AG20443 (cell line): ENCODE measurements at places on chromosomes 1 and 21.

DNA sequence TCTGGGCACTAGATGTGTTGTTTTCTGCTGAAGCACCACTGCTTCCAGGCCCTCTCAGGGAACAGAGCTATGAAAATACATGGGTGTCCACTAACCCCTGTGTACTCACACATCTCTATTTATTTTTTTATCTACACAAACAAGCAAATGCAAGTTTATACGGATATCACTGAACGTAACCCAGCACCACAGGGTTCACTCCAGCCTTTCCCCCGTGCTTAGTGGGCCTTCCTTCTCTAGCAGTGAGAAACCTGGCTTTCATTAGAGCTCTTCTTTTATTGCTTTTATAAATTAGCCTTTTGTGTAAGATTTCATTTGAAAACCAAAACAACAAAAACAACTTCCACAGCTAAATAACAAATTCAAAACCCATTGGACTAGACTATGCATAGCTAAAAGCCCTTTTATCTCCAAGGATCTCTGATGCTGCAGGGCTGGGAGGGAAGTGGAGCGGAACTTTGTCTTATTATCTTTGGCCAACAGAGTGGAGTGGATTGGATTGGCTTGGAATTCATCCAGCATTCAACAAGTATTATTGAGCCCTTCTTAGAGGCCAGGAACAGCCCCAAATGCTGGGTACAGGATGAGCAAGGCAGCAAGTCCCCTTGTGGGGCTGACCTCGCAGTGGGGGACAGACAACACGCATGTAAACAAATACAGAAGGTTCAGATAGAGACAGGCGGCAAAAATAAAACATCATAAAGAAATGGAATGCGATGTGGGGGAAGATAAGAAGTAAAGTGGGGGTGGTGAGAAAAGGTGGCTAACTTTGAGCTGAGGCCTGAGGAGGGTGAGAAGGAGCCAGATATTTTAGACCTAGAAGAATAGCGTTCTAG, 371.8 kb upstream of the POU3F1 start:
- no peak for DNase-seq

DNA sequence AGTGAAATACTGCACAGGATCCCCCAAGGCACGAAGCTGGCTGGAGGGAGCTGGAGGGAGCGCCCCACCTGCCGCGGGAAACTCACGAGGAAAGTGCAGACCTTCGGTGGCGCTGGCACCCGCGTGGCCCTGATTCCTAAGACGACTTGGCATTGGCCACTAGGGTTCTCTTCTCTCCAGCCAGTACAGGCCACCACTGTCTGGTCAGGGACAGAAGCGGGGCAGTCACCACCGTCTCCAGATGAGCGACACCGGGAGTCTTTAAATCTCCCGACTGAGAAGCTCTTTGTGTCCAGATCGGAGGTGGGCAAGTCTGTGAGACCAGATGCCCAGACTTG, 19.2 kb upstream of the CHIA start:
- DNase-seq, result no peak

GRCh38 chr21:46500224-46500861, 41.7 kb downstream of the DIP2A start:
- peak; percentile 25 for DNase-seq

GRCh38 chr1:102942324-102942723, 166.0 kb downstream of the COL11A1 start:
- no peak for DNase-seq

DNA sequence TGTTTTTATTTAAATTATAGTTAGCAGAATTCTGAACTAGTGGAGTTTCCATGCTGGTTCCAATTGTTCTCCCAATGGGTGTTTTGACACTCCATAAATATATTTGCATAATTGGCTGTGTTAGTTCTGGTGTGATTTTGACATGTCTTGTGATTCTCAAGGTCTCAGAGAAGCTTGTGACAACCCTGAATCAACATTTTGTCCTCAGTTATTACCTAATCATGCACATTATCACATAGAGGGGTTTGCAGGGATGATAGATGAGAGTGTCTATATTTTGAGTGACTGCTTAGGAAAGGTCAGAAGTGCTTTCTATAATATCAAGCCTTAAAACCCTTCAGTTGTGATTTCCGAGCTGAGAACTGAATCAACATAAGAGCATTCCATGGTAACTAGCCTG, 11.5 kb upstream of the KCNK2 start:
- DNase-seq, result no peak

DNA sequence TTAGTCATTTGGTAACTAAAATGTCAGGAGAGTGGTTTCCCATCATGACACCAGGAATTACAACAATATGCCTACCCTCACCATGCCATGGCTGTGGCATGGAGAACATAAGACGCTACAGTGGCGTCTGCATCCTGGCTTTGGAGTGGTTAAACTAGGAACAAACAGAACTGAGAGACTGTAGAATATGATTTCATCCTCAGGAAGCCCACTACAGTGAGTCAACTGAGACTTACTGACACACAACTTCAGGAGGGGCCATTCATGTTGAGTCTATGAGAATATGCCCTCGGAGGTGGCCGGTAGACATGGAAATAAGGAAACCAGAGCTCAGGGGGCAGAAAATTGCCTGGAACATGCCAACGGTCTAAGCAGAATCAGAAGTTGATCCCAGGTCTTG, 5.9 kb upstream of the BACE2 start:
- no peak for DNase-seq

DNA sequence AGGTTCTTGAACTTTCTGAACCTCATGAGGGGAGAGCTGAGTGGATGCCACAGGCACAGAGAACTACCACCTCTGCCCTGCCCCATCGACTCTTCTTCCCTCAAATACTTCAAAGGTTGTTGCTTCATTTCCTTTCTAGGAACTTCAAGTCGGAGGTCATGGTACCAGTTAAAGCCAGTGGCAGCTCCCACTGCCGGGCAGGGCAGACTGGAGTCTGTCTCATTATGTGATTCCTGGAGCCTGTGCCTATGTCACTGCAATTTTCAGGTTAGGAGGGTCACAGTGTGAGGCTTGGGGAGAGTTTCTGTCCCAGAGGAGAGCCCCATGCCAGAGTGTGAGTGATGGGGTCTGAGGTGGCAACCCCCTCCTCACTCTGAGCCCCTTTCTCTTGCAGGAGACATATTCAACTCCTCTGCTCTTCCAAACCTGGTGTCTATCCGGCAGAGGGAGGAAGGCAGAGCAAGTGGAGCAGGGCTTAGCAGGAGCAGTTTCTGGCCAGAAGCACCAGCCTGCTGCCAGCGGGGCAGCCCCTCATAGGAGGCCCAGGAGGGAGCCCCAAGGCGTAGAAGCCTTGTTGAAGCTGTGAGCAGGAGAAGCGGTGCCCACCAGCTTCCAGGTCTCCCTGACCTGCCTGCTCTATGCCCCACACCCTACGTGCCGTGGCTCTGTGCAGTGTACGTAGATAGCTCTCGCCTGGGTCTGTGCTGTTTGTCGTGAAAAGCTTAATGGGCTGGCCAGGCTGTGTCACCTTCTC, 29.3 kb downstream of the CAMK1G start:
- no peak for DNase-seq

DNA sequence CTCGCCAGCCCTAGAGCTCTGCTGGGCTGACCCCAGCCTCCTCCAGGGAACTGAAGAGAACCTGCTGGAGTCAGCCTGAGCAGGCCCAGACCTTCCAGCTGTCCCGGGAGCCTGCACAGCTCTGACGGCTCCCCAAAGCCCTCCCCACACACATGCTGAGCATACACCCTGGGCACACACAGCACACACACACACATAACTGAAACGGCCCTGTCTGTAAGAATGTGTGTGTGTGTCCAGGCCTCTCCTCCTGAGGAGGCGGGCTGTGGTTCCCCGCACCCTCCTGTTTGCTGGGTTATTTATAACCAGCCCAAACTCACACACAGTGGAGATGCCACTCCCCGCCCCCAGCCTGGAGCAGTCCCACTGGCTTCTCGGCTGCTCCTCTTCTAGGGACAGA, 20.2 kb downstream of the SDC3 start:
- DNase-seq, result peak; percentile 93

DNA sequence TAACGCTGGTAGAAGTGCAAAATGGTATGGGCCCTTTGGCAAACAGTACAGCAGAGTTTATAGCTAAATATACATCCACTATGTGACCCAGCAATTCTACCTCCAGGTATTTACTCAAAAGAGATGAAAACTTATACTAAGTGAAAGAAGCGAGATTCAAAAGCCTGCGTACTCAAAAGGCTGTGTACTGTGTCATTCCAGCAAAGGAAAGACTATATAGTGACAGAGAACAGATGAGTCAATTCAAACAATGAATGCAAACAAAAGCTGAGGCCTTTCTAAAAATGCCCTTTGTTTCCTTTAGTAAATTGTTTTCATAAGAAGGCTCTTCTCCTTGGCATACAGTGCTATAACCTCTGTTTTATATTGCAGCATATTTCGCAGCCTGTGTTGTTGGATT, 268.8 kb upstream of the CSF3R start:
- DNase-seq, result no peak

DNA sequence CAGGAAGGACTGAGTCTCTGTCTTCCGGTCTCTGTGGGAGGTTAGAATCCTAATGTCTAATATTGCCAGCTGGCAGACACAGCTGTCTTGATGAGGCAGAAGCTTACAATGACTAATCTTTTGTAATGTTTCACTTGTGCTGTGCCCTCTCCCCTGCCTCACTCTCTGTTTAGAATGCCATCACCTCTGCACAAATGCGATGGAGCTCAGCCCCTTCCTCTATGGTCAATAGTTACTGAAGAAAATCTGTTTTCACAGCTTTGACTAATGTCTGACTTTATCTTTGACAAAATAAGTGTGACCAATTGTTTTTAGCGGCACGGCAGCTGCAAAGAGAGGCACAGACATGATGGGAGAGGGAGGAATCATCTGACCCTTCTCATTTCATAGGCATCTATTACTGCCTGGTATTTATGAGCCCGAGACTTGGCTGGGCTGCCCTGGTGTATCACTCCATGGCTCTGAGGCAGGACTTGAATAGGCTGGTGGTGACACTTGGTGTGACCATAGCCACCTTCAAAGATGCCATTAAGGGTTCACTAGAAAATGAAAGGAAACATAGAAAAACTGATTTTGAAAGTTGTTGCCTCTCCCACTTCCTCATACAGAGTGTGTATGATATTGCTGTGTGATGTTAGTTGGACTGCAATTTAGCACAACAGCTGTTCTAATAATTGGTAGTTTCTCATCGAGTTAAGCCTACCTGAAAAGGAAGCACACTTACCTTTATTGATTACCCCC, 163.2 kb upstream of the NBPF11 start:
- DNase-seq, result no peak

DNA sequence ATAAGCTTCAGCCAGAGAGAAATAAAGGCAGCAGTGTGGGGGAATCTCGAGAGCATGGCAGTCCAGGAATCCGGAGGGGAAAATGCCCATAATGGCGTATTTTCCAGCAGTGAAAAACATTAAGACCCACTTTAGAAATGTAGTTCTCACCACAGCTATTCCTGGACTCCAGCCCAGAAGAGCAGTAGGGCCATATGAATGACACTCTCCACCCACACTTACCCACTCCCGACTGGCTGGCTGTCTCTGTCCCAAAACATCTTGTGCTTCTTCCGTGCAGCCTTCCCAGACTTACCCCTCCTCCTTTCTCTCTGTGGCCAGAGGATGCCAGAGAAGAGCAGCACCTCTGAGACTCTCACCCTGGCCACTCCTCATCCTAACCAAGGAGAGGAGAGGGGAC, 56.4 kb downstream of the TRABD2B start:
- peak; percentile 43 for DNase-seq

DNA sequence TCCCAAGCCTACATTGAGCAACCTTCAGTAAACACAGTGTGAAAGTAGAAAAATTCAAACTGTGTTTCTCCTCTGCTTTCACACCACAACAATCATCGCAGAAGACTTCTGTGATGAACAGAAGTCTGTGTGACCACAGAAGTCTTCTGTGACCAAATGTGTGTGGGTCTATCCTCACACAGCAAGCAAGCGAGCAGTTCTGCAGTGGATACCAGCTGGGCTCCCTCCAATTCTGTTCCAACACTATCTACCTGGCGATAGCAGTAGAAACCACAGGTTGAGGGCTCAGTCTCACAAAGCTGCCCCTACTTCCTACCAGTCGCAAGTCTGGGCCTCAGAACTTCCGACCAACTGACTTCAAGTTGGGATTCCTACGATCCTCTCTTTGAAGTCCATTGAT, 21.0 kb upstream of the RAP1A start:
- DNase-seq, result no peak

DNA sequence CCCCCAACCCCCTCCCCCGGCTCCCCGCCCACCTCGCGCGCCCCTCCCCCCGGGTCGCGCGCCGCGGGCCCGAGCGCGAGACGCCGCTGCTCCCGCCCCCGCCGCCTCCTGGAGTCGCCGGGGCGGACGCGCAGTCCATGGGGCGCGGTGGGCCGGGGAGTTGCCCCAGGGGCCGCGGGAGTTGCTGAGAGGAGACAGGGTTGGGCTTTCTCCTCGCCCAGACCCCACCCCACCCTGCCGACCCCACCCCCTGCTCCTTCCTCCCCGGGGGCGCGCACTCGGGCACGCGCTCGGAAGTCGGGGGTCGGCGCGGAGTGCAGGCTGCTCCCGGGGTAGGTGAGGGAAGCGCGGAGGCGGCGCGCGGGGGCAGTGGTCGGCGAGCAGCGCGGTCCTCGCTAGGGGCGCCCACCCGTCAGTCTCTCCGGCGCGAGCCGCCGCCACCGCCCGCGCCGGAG, at the start of gene LAMC1:
LAMC1 (plus strand) TSS at position 275 of the 455 bp plus-strand sequence. CDS start 297 bp downstream, outside the sequence.
- peak; percentile 93 for DNase-seq

DNA sequence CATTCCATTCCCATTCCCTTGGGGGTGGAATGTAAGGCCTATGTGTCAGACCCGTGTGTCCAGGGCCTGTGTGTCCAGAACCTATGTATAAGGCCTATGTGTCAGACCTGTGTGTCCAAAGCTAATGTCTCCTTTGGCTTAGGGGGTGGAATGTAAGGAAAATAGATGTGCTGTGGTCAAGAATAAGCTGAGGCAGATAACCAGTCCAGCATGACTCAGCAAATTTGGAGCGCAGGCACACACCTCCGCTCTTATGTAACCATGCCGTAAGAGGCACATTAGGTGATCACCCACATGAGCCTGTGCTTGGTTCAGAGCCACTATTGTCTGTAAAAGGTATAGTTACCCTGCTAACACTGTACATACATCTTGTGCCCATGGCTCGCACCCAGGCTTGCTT, 150.8 kb upstream of the SGIP1 start:
- no peak for DNase-seq

- no peak for DNase-seq
Observed at GRCh38 chr1:38191461-38191860, 144.9 kb upstream of the POU3F1 start.

GRCh38 chr1:147794570-147794969, 34.2 kb upstream of the GJA5 start:
- no peak for DNase-seq
